Memory B cell (primary cell): ENCODE measurements at places on chromosomes 4 and X.

- no peak for DNase-seq
Observed at GRCh38 chr4:48669086-48669485, 111.0 kb downstream of the FRYL start.

DNA sequence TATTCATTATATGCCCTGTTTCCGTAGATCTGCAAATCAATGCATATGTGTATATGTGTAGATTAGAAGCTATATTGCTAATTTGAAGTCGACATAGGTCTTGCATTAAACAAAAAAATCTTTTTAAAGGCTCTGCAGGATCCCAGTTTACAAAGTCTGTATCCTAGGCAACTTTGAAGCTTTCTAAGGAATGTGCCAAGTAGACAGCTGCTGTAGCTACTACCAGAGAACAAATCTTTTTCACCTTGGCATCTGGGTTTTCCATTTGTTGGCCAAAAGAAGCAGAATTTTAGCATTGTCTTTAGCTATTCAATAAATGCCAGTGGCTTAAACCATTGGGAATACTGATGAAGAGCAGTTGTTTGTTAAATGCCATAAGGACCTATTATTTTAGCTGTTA is 88.0 kb downstream of the NAA11 start:
- DNase-seq = no peak

DNA sequence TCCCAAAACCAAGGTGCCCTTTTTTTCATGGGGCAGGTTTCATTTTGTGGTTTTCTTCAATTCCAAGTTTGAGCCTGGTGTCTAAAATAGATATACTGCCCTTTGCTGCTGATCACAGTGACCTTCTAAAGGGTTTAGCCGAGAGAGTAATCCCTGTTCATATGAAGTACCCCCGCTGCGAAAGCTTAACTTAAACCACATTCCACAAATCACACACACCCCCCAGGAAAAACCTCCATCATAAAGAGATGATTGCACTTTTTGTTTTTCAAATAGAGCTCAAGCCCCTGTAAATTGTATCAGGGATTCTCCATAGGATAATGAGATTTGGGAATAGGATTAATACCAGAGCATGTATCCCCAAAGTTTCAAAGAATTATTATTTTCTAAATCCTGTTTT is 90.8 kb downstream of the USP46 start:
- no peak for DNase-seq

- DNase-seq = no peak
Observed at GRCh38 chrX:10172877-10173276, 16.1 kb downstream of the CLCN4 start.

DNA sequence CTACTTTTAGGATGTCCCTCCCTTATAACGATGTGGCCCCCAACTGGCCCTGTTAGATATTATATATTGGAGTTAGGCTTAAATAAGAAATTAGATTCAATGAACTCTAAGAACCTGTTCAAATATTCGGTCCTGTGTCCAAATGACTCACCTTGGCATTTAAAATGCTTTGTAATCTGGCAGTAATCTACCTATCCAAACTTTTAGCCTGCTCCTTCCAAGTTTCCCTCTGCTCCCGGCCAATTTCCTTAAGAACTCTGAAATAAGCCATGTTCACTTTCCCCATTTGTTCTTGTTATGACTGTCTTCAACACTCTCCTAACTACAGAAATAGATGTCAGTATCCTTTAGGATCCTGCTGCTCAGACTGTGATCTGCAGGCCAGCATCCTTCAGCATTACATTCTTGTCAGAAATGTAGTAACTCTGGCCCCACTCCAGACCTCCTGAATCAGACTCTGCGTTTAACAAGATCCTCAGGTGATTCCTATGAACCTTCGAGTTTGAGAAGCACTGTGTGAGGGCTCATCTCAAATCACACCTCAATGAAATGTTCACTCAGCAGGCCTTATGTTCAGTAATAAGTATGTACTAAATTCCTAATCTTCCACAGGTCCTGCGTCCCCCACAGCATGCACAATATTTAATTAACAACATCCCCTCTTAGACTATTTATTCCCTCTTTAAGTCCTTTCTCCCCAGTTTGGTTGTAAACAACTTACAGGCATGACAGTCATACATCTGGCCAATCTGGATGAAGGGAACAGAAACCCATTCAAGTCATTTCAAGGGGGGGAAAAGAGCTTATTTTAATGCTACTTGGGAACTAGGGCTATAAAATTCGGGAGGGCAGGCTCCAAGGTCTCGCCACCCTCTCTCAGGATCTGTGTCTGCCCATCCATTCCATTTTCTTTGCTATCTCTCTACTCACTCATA is 3.0 kb downstream of the ATP8A1 start:
- DNase-seq = no peak

- DNase-seq = no peak
Observed at GRCh38 chr4:142944565-142944964, 98.5 kb upstream of the INPP4B start.

DNA sequence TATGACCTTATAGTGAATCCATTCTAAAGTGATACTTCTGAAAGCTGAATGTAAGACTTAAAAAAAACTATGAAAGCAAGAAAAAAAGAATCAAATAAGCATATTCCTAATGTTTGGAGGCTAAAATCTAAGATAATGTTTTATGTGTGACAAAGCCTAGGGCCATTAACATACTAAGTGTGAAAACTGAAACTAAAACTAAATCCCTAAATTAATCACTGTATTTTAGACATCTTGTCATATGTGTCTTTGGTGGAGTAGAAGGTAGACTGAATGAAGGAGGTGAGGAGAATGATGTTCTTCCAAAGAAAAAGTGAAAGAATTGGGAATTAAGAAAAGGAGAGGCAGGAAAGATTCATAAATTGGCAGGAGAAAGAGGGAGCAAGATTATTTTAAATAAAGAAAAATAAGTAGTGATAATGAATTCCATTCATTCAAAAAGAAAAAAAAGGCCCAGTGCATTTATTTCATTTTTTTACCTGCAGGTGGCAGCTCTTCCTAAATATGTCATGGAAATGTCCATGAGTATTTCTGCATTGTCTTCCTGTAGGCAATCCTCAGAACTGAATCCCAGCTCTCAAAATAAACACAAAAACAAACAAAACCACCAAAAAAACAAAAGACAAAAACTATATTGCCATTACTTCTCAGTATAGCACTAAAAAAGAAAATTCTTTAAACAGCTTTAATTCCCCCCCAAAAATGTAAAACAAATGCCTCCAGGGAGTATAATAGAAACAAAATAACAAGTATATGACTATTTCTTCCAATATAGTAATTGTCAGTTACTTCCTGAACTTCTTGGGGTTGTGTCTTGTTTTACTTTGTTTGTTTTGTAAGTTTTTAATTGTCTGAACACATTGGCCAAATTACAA is 17.0 kb upstream of the AP1AR start:
- no peak for DNase-seq

GRCh38 chr4:165150545-165150944 is 37.9 kb upstream of the TMEM192 start:
- no peak for DNase-seq

- no peak for DNase-seq
Observed at GRCh38 chr4:165454426-165454825, 75.6 kb downstream of the CPE start.

DNA sequence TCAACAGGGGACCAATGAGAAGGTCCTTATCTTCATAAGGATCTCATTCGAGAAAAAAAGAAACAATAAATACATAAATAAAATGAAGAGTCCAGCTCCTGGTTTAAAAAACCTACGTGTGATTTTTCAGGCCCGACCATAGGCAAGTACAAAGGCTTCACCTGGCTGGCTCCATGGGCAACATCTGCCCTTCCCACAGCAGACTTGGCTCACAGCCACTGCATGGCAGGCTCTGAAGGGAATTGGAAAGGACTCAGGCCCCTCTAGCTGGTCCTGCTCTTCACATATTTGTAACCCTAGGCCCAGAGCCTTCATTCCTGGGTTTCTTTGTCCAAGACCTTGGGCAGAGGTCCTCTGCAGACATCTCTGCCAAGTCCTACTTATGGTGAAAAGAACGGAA is 228.1 kb downstream of the QDPR start:
- no peak for DNase-seq

DNA sequence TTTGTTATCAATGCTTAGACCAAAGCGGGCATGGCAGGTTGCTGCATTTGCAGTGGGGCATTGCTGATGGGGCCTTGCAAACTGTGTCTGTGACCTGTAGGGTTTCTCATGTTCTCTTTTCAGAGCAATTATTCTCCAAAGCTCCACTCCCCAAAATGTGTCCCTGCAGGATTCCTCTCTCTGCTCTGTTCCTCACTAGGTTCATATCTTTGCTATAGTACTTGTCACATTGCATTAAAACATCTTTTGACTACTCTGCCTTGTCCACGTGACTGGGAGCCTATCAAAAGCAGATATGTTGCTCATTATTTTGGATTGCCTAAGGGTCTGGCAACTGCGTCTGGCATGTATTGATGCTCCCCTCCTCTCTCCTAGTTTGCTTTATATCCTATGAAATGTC is 177.7 kb upstream of the MID1 start:
- DNase-seq = no peak

DNA sequence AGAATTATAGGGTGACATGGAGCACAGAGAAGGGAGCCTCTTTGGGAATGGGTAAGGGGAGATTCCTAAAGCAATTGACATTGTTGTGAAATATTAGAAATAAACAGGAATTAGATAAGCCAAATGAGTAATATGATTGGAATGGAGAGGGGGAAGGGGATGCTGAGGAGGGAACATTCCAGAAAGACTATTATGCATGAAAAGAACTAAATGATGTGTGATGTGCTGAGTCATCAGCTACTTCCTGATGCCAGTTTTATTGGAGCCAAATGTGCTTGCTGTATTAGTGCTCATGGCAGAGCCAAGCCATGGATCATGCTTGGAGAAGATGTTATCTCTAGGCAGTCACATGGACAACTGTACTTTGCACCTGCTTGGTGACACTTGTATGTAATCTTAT is 189.0 kb upstream of the HCCS start:
- DNase-seq = no peak

GRCh38 chrX:153933748-153934147 is 1.1 kb downstream of the NAA10 start:
- no peak for DNase-seq

DNA sequence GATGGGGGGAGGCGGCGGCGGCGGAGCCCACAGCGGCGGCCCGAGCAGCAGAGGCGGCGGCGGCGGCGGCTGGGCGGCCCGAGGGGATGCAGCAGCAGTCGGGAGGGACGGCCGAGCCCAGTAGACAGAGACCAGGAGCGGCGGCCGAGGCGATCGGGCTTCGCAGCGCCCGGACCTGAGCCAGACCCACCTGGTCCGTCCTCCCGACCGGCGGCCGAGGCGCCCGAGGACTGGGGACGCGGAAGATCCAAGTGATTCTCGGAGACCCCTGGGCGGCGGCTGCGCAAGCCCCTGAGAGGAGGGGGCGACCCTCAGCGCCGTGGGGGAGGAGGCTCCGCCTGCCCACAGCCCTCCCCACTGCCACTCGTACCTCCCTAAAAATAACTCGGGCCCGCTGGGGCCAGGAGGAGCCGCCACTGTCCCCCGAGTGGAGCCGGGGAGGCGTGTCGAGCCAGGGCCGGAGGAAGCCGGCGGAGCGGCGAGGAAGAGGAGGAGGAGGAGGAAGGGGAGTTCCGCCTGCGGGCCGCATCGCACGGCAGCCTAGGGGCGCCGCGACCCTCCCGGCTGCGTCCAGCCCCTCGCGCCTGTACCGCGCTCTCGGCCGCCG is 608 bp downstream of the RAPGEF2 start:
- DNase-seq = peak; percentile 39

DNA sequence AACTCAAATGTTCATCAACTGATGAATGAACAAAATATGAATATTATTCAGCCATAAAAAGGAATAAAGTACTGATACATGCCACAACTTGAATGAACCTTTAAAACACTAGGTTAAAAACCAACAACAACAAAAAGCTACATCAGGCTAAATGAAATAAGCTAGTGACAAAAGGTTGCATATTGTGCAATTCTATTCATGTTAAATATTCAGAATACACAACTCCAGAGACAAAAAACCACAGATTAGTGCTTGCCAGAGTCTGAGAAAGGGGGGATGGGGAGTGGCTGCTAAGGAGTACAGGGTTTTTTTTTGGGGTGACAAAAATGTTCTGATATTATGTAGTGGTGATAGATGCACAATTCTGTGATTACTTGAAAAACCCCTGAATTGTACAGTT is 58.5 kb downstream of the HAUS3 start:
- no peak for DNase-seq

- no peak for DNase-seq
Observed at GRCh38 chr4:182143086-182143821, 99.9 kb upstream of the TENM3 start.

- no peak for DNase-seq
Observed at GRCh38 chr4:82842593-82842992, 44.0 kb upstream of the SCD5 start.

- no peak for DNase-seq
Observed at GRCh38 chr4:178275671-178276360, 833.6 kb upstream of the AGA start.

GRCh38 chrX:31551913-31552312 is 480.1 kb upstream of the FTHL17 start:
- no peak for DNase-seq

GRCh38 chr4:43132010-43132582 is 239.6 kb downstream of the GRXCR1 start:
- DNase-seq = peak; percentile 25

GRCh38 chrX:134849390-134849789 is 141.4 kb upstream of the SMIM10 start:
- no peak for DNase-seq

- no peak for DNase-seq
Observed at GRCh38 chr4:6178757-6179156, 21.6 kb downstream of the JAKMIP1 start.

- no peak for DNase-seq
Observed at GRCh38 chr4:16674082-16674481, 224.4 kb downstream of the LDB2 start.

GRCh38 chr4:90842960-90843359 is 715.8 kb downstream of the CCSER1 start:
- DNase-seq = no peak

- peak; percentile 14 for DNase-seq
Observed at GRCh38 chr4:186058253-186058979, 10.5 kb upstream of the TLR3 start.

DNA sequence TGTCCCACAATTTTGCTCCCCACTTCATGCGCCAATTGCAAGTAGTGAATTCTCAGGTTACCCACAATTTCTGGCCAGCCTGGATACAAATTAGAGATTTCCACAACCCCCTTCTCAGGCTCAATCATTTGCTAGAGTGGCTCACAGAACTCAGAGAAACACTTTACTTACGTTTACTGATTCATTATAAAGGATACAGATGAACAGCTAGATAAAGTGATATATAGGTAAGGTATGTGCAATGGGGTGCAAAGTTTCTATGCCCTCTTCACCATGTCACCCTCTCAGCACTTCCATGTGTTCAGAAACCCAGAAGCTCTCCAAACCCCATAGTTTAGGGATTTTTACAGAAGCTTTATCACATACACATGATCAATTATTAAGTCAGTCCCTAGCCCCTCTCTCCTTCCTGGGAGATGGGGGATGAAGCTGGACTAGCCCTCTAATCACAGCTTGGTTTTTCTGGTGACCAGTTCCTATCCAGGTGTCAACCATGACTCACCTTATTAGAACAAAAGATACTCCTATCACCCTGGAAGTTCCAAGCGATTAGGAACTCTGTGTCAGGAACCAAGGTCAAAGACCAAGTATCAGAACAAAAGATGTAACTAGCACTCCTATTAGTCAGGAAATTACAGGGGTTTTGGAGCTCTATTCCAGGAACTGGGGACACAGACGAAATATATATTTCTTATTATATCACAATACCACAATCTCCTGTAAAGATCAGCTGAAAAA is 33.5 kb upstream of the PRRG1 start:
- DNase-seq = no peak

GRCh38 chr4:48162162-48162561 is 28.1 kb upstream of the TXK start:
- no peak for DNase-seq

- DNase-seq = no peak
Observed at GRCh38 chr4:4862665-4863482, 3.4 kb downstream of the MSX1 start.
